Neuronal stem cell (in vitro differentiated cells): ENCODE measurements at places on chromosomes 2 and 18.

- no peaks in the 10 kb centered on the region for H3K4me1 ChIP-seq
- H3K27ac ChIP-seq = no peak overlapping the region
- no peak for DNase-seq
- no peaks in the 10 kb centered on the region for H3K27me3 ChIP-seq
- H3K36me3 ChIP-seq = no peaks in the 10 kb centered on the region
These were observed 14.6 kb downstream of the SPOPL start for GRCh38 chr2:138516030-138516704.

DNA sequence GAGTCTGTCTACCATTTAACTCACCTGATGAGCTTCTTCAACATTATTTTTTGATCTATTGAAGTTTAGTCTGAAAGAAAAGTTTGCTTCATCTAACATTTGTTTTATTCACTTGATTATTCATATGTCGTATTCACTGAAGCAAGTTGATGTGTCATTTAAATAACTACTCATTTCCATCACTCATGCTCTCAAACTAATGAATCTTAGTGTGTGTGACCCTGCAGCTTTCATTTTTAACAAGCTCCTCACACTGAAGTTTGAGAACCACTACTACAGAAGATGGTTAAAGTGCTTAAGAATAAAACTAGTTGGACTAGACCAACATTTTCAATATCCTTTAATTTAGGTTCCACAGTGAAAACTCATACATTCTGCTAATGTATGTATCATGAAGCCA lies 1.8 kb upstream of the ABI2 start:
- DNase-seq = no peak
- peaks cover 7% of the 10 kb centered on the region for H3K4me1 ChIP-seq
- no peaks in the 10 kb centered on the region for H3K36me3 ChIP-seq
- no peaks in the 10 kb centered on the region for H3K27me3 ChIP-seq
- no peak overlapping the region for H3K4me3 ChIP-seq

- no peaks in the 10 kb centered on the region for H3K36me3 ChIP-seq
- no peaks in the 10 kb centered on the region for H3K27me3 ChIP-seq
- no peak overlapping the region for H3K4me3 ChIP-seq
- DNase-seq = no peak
- H3K4me1 ChIP-seq = peaks cover 10% of the 10 kb centered on the region
These were observed 194.5 kb downstream of the EPHA4 start for GRCh38 chr2:221377597-221377996.

DNA sequence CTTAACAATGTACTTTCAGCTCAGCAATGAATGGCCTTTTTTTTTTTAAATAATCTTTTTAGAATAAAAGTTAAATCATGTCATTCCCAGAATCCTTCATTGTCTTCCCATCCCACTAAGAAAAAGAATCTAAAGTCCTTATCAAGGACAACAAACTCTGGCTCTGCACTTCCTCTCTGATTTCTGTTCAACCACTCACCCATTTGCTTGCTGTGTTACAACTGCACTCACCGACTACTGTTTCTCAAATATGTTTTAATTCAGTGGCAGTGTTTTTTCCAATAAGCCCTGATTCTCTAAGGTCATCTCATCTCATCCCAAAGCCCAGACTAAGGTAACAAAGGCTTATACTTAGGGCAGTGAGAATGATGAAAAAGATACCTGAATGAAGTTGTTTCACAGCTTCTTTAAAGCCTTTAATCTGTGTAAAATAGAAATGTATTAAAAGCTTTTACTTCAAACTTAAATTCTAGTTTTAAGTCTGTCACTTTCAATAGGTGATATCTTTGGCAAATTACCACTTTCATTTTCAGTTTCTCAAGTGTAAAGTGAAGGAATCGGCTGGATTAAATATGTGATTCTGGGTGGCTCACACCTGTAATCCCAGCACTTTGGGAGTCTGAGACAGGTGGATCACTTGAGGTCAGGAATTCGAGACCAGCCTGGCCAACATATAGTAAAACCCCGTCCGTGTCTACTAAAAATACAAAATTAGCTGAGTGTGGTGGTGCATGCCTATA lies 87.6 kb downstream of the RBBP8 start:
- DNase-seq = no peak
- H3K27me3 ChIP-seq = no peaks in the 10 kb centered on the region
- H3K4me3 ChIP-seq = no peak overlapping the region
- peaks cover 2% of the 10 kb centered on the region for H3K36me3 ChIP-seq

- no peaks in the 10 kb centered on the region for H3K27me3 ChIP-seq
- no peaks in the 10 kb centered on the region for H3K36me3 ChIP-seq
- DNase-seq = no peak
- H3K4me3 ChIP-seq = no peak overlapping the region
These were observed 41.5 kb upstream of the CAB39 start for GRCh38 chr2:230671117-230671516.

DNA sequence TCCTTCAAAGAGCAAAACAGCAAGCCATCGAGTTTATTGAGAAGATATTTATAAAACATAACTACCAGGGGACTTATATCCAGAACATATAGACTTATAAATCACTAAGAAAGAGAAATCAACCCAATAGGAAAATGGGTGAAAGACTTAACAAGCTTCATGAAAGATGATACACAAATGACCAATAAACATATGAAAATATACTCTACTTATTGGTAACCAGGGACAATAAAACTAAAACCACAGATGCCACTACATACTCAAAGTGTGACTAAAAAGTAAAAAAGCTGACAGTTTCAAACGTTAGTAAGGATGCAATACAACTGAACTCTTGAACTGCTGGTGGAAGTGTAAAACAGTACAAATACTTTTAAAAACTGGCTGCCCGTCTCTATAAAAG lies 154.3 kb downstream of the TMEM163 start:
- no peak overlapping the region for H3K4me3 ChIP-seq
- no peaks in the 10 kb centered on the region for H3K36me3 ChIP-seq
- no peaks in the 10 kb centered on the region for H3K4me1 ChIP-seq
- DNase-seq = no peak

- H3K27me3 ChIP-seq = no peaks in the 10 kb centered on the region
- DNase-seq = no peak
- H3K36me3 ChIP-seq = no peaks in the 10 kb centered on the region
- no peak overlapping the region for H3K27ac ChIP-seq
These were observed 3.0 kb downstream of the LYPD6B start for GRCh38 chr2:149041482-149041881.
